ENCODE measurements at places on chromosomes 6 and 20.

- no peak for DNase-seq
Observed at GRCh38 chr6:44395501-44395900, 8.0 kb downstream of the CDC5L start.

- DNase-seq, result no peak
Observed at GRCh38 chr6:53796451-53796780, 1.6 kb downstream of the LRRC1 start.

GRCh38 chr6:11869672-11870340 is 91.2 kb upstream of the ADTRP start:
- no peak for DNase-seq

DNA sequence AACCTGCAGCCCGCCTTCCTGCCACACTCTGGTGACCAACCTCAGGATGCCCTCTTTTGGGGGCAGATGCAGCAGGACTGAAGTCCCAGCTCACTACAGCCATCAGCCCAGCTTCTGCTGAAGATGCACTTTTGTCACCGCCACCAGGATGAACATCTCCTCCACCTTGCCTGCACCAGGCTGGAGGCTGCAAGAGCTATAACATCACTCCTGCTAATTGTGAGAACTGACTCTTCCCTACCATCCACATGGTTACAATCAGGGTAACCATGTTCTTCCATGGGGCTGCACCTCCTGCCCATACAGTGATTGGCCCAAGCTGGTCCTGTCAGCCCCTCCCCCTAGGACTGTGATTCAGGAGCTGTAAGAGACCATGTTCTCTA is 2.0 kb upstream of the ACTL10 start:
- no peak for DNase-seq

DNA sequence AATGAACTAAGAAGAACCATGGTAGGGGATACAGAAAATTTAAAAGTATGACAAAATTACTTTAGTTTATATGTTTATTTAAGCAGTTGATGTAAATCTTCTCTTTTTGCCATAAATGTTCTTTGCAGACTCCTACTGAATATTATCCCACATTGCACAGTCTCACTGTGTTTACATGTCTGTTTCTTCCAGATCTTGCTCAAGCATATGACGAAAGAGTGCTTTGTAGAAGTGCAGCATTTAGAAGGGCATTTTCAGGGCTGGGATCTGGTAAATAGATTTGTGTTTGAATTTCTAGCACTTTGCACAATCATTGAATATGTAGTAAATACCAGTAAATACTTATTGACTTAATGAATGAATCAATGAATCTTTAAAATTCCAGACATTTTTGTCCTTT is 152.0 kb upstream of the EPHA7 start:
- DNase-seq, result no peak

- DNase-seq, result peak; percentile 68
Observed at GRCh38 chr6:142857233-142857761, 87.7 kb downstream of the HIVEP2 start.

GRCh38 chr6:149249370-149250357 is 67.8 kb upstream of the TAB2 start:
- DNase-seq, result no peak

DNA sequence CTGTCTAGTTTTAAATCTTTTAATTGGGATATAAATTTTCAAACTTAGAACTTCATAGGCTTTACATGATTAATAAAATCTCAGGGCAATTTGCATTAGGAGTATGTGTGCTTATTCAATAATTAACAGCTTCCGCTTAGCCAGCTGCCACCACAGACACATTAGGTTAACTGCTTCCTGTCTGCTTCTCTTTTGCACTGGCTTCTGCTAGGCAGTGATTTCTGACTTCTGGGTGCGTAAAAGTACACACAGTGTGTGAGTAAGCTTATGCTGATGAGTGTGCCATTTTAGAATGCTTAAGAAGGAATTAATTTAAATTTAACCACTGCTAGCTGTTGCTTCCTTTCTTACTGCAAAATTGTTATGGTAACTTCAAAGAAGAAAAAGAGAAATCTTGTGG is 73.9 kb downstream of the F13A1 start:
- no peak for DNase-seq

GRCh38 chr6:117531809-117532725 is 49.6 kb downstream of the DCBLD1 start:
- no peak for DNase-seq

- DNase-seq, result peak; percentile 74
Observed at GRCh38 chr6:88916615-88917208, 46.7 kb downstream of the RNGTT start.

GRCh38 chr20:60469829-60470228 is 511.6 kb downstream of the CDH26 start:
- no peak for DNase-seq

DNA sequence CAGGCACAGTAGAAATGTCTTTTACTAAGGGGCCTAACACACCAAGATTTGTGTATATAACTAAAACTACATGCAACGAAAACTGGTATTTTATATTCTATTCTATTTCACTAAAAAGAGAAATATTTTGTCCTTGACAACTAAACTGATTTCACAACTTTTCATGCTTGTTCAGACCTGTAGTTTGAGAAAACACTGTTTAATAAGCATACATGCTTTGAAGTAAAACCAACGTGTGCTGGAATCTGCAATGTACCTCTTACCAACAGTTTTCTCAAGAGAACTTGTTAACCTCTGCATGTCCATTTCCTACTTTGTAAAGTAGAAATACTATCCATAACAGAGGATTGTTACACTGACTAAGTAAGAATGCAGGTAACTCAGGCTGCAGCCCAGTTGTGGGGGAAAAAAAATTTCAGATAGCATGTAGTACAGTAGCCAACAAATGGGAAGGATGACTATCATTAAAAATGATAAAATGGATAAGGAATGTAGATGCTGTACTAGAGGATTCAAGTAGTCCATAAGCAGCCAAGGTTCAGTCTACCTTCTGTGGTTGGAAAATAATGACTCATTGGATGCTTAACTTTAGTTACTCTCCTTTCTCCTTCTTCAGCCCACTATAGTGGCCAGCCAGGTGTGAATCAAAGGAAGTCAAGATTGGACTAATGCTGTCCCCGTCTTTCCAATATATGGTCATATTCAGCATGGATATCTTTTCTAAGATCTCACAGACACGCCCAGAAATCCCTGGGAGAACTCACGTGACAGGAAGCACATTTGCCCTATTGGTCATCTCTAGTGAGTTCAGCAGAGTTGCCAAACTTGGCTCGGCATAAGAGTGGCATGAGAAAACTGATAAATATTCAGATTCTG is 65.2 kb downstream of the HFE start:
- DNase-seq, result no peak

GRCh38 chr6:143160015-143160414 is 99.3 kb downstream of the AIG1 start:
- no peak for DNase-seq

GRCh38 chr6:152380993-152381898 is 255.9 kb downstream of the SYNE1 start:
- DNase-seq, result no peak

DNA sequence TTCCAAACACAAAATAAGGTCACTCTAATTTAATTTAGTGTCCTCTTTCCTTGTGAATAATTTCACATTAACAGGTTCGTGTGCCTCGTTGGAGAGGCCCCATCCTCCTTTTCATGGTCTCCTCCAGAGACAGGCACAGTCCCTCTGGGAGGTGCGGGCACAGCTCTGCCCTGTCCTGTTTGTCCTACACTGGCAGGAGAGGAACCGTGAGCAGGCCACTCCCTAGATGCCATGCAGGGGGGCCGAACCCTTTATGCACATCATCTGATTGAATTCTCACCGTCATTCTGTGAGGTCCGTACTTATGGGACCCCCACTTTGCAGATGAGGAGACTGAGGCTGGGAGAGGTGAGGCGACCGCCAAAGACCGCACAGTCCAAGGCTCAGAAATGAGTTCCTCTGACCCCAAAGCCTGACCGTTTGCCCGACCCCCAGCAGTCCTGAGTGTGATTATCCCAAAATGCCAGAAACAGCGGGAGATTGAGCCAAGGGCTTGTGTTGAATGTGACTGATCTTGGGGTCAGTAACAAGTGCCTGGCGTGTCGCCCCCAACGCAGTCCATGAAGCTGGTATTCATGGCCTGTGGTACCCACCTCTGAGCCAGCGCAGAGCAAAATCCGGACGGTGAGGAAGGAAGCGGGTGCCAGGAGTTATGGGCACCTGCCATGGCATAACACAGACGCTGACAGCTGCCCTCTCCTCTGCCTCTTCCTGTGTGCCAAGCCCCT is 43.5 kb downstream of the PMEPA1 start:
- DNase-seq, result no peak

- DNase-seq, result no peak
Observed at GRCh38 chr20:63895202-63895951, 451 bp downstream of the DNAJC5 start.

GRCh38 chr6:43846556-43846955 is 76.5 kb downstream of the VEGFA start:
- DNase-seq, result no peak

GRCh38 chr6:1363298-1363697 is 26.1 kb upstream of the FOXF2 start:
- no peak for DNase-seq

- no peak for DNase-seq
Observed at GRCh38 chr6:51788121-51788520, 299.3 kb downstream of the PKHD1 start.

DNA sequence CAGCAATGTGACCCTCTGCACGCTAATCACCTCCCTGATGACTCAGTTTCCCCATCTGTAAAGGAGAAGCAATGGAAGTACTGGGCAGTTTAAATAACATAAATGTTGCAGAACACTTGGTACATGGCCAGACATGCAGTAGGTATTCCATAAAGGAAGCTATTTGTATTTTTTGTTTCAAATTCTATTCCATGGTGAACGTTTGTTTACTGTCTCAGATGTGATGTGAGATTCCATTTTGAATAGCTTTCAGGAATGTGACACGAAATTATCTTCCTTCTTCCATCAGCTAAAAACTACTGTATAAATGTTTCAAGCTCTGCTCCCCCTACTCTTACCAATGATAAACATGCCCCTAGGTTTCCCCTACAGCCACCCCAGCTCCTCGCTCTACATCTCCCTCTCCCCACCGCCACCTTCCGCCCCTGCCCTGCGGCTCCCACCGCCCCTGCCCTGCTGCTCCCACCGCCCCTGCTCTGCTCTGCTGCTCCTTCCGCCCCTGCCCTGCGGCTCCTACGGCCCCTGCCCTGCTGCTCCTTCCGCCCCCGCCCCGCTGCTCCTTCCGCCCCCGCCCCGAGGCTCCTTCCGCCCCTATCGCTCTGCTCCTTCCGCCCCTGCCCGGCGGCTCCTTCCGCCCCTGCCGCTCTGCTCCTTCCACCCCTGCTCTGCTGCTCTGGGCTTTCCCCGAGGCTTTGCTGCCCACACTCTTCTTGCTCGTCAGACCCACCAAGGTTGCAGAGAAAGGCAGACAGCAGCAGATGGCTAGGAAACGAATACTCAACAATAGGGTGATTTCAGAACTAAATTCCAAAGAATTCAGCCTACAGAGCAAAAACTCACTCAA is 78.9 kb downstream of the THBS2 start:
- no peak for DNase-seq

DNA sequence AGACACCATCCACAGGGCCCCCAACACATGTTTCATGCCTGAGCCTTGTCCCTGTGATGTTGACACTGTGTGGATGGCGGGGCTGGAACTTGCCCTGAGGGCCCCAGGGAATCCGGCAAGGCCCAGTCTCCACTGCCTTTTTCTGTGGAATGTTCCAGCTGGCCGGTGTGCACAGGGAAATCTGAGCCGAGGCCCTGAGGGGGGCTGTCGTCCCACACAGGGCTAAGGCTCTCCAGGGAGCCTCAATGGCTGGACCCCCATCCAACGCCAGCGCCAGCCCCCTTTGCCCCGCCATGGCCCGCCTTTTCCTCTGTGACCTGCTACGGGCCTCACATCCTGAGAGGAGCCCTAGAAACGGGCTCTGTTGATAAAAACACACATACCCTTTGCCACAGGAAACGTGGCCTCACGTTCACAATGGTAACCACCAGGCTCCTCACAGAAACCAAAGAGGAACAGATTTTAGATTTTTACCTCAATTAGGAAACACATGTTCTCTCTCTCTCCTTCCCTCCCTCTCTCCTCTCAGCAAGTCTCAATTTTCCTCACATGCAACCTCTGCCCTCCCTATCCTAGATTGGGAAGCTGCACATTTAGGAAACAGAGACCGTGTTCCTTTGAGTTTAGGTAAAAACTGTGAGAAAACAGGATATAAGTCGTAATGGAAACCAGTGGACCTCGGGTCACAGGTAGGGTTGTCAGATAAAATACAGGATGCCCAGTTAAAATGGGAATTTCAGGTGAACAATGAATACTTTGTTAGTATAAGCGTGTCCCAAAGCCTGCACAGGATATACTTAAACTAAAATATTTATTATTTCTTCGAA is 13.7 kb upstream of the ZNF831 start:
- no peak for DNase-seq

DNA sequence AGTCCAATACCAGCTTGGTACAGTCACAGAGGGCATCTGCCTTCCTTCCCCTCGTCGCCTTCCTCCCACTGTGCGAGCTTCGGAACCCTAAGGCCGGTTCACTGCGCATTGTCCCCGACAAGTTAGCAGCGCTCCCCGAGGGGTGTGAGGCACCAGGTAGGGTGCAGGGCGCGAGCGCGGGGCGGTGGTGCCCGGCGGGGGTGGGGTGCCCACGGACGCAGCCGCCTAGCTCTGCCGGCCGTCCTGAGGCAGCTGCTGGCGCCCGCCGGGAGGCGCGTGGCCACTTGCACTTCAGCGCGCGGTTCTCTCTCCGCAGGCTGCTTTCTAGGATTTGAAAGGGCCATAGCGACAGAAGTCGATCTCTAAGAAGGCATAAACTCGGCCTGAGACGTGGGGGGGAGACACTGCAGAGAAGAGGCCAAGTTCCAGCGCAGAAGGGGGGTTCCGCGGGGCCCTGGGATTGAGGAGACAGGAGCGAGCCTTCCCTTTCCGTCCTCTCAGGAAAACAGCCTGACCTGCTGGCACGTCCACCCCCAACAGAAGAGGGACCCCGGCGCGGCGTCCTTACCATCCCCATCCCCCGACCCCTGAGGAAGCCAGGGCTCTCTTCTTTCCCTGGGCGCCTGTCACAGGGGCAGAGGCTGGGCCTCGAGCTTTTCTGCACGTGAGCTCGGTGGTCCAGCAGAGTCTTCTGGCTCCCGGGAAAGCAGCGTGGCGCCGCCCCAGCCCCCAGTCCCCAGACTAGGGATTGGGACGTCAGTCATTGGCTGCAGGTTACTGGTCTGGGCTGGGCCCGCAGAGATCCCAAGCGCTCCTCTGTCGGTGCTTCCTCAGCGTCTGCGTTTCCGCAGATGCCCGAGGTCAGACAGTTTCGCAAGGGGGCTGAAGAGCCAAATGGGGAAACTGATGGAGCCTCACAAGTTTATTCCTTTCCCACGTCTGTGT is 15.6 kb upstream of the PRDM13 start:
- no peak for DNase-seq
